Nephron progenitor cell (in vitro differentiated cells): ENCODE measurements at places on chromosomes 3 and 15.

- DNase-seq, result no peak
Measured at GRCh38 chr15:41984622-41985021, 12.3 kb upstream of the EHD4 start.

DNA sequence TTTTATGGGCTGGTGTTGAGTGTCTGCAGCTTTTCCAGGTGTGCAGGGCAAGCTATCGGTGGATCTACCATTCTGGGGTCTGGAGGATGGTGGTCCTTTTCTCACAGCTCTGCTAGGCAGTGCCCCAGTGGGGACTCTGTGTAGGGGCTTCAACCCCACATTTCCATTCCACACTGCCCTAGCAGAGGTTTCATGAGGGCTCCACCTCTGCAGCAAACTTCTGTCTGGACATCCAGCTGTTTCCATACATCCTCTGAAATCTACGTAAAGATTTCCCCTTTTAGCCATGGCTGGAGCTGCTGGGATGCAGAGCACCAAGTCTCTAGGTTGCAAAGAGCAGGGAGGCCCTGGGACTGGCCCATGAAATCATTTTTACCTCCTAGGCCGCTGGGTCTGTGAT lies 11.6 kb downstream of the RFX7 start:
- no peak for DNase-seq

- no peak for DNase-seq
Measured at GRCh38 chr15:49148727-49149126, 6.7 kb downstream of the COPS2 start.

- DNase-seq, result no peak
Measured at GRCh38 chr3:38264779-38265178, 833 bp upstream of the SLC22A13 start.

DNA sequence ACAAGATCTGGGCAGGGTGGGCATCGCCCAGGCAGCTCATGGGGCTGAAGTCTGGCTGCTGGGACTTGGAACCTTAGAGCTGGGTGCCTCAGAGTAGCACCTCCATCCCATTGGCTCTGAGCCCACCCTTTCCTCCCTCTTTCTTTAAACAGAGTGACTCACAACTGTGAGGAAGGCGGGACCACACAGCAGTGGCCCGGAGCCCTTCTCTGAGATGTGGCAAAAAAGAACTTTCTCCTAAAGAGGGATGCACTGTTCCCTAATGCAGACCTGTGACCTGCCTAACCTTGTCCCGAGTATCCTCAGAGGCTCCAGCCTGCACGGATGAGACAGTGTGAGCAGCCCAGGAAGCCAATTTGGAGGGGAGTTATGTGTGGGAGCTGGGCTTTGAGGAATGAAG lies 23.6 kb downstream of the PRR20G start:
- DNase-seq, result no peak

- DNase-seq, result no peak
Measured at GRCh38 chr15:71116366-71116765, 1.1 kb downstream of the THSD4 start.

GRCh38 chr3:178584722-178585380 lies 48.6 kb downstream of the KCNMB2 start:
- DNase-seq, result no peak

DNA sequence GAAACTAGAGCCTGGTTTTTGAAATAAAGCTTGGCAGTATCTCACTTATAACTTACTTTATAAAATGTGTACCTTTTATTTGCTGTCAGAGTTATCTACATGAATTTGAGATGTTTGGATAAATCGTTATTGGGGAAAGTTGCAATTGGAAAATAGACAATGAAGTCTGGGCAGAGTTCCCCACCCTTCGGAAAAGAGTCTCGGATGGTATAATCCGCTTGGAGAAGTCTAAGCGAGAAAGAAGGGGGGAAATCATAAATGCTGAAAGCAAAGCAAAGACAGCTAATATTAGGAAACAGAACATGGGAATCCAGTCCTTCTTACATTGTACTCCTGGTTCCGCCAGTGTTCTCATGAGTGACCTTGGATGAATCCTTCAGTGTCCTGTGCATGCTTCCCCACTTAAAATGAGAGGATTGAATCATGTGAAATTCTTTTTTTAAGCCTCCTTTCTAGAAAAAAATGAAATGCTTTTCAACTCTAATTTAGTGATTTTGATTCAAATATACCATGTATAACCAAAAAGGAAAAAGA lies 162.4 kb downstream of the ATG7 start:
- no peak for DNase-seq

GRCh38 chr3:60955034-60955433 lies 296.2 kb downstream of the FHIT start:
- no peak for DNase-seq

- no peak for DNase-seq
Measured at GRCh38 chr15:67177752-67178151, 76.7 kb downstream of the AAGAB start.

- no peak for DNase-seq
Measured at GRCh38 chr3:46660003-46660402, 33.5 kb downstream of the ALS2CL start.

GRCh38 chr15:82554351-82554750 lies 14.1 kb upstream of the RPS17 start:
- no peak for DNase-seq

GRCh38 chr15:60626669-60627068 lies 147.7 kb upstream of the ICE2 start:
- no peak for DNase-seq

DNA sequence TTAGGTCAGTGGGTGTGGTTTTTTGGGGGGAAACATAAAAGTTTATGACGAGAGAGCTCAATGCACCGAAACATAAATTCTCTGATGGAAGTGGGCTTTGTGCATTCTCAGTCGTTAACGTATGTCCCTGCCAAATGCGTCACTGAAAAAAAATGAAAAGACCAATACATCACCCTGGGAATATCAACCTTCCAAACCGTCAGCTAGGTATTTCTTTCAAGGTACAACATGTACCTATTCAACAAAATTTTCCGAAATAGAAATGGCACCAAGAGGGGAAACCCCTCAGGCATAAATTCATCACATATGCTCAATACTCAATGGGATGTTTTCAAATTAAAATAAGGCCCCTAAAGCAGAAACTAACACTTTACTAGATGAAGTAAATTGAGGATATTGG lies 266.6 kb upstream of the SUCLG2 start:
- no peak for DNase-seq

- no peak for DNase-seq
Measured at GRCh38 chr15:52121896-52122295, 9.3 kb upstream of the BCL2L10 start.

- DNase-seq, result no peak
Measured at GRCh38 chr3:157238457-157238856, 78.5 kb upstream of the CCNL1 start.

DNA sequence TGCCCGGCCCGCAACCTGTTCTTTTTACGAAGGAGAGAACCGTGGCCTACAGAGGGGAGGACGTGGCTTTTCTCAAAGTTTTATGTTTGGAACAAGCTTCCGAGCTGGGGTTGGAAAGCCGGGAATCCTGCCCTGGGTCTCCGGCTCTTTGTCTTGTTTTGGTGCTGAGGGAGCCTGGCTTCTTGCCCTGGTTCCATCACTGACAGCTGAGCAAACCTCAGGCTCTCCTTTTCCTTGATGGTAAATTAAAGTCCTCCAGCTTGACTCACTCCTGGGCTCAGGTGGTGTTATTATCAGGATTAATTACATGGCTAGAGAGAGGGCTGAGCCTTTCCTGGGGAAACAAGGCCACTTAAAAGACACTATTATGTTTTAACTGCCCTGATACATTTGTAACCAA lies 289.5 kb upstream of the RGMA start:
- DNase-seq, result no peak

- DNase-seq, result no peak
Measured at GRCh38 chr3:10915376-10915775, 77.2 kb upstream of the SLC6A1 start.

GRCh38 chr15:61753018-61753710 lies 307.1 kb downstream of the VPS13C start:
- no peak for DNase-seq

- no peak for DNase-seq
Measured at GRCh38 chr3:145971186-145971585, 189.8 kb downstream of the PLOD2 start.

DNA sequence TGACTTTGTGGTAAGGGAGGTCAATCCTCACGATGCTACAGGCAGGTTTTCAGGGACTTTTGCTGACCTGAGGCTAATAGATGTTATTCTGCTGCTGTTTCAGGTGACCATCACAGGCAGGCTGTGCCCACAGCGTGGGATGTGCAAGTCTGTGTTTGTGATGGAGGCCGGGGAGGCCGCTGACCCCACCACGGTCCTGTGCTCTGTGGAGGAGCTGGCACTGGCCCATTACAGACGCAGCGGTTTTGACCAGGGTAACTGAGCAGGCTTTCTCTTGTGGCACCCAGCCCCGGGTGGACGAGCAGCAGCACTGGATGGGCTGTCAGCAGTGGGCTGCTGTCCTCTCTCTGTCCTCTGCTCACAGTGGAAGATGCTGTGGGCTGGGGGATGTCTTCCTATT lies 22.0 kb downstream of the FAN1 start:
- no peak for DNase-seq

DNA sequence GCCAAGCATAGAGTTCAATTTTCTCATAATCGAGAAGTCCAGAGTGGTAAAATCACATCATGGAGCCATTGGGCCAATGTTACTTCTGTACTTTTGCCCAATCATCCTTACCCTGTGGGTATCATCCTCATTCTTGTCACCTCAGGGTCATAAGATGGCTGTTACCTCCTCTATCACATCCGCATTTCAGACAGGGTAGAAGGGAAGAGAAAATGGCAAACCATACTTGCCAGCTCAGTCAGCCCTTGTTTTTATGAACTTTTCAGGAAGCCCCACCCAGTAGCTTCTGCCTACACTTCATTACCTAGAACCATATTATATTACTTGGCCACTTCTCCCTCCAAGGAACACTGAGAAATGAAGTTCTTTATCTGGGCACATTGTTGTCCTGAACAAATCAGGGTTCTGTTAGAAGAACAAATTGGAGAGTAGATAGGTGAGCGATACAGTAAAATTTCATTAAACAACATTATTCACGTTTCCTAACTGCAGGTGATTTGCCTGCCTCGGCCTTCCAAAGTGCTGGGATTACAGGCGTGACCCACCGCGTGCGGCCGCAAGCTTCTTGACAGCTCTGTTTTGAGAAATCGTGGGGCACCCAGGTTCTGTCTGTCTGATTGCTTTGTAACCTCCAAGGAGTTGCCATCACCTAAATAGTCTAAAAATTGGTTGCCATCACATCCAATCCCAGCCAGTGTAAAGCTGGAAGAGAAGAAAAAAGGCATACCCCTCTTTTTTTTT lies 34.5 kb upstream of the RPN1 start:
- DNase-seq, result no peak

DNA sequence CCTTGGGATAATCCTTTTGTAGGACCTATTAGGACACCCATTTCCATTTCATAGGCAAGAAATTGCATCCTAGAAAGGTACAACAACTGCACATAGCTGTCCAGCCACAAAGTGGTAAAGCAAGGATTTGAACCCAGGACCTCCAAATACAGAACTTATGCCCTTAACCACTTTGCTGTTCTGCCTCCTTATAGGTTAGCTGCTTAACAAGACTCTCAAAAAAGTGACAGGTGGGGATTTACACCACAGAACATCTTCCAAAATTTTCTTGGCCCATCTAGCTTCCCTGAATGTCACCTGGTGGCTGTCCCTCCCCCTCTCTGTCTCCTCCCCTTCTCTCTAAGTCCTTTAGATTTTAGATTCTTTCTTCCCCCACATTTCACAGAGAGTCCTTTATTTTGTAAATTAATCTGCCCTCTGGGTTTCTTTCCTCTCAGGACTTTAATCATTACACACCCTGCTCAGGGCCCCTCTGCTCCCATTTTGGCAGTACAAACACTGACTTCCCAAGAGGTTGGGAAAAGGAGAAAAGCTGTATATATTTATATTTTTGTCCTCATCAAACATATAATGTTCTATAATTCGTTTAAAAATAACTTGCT lies 120.6 kb downstream of the CPNE4 start:
- no peak for DNase-seq
